ENCODE measurements at places on chromosomes 16 and 17.

DNA sequence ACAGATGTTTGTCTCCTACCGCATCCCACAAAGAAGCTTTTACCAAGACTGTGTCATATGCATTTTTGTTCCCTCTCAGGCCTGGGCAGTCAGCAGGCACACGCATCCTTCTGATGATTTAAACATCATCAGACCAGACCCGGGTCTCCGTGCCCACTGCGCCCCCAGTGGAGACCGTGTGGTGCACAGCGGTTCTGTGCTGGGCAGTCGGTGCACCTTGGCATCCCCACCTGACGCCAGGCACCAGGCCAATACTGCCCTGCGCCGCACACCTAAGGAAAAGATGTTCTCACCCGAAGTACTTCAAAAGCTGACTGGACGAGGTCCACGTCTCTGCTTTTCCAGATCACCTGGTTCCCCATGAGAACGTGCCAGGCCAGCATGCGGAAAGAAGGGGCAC is 10.6 kb upstream of the PLD6 start:
- no peak for DNase-seq

- peak; percentile 65 for DNase-seq
Observed at GRCh38 chr17:20091174-20092029, 82.2 kb downstream of the SPECC1 start.

GRCh38 chr17:51682115-51682514 is 421.8 kb downstream of the UTP18 start:
- no peak for DNase-seq

- DNase-seq = no peak
Observed at GRCh38 chr17:57582881-57583756, 162.0 kb downstream of the CCDC182 start.

DNA sequence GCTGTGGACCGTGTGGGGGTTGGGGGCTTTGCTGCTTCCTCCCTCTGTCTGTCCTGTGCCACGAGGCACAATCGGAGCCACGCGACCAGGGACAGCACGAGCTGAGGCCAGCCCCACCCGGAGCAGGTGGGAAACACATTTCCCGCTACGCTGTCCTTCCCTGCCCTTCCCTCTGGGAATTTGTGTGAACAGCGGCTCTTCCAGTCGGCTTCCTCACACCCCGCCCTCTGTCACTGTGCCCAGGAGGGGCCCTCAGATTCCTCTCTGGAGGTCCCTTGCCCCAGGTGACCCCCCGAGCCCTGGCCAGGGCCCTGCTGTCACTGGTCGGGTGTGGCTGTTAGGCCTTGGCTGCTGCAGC is 19.6 kb downstream of the SPIRE2 start:
- no peak for DNase-seq

- no peak for DNase-seq
Observed at GRCh38 chr16:19689342-19689741, 28.7 kb downstream of the KNOP1 start.

- no peak for DNase-seq
Observed at GRCh38 chr16:6157806-6158205, 1060.2 kb upstream of the EEF2KMT start.

DNA sequence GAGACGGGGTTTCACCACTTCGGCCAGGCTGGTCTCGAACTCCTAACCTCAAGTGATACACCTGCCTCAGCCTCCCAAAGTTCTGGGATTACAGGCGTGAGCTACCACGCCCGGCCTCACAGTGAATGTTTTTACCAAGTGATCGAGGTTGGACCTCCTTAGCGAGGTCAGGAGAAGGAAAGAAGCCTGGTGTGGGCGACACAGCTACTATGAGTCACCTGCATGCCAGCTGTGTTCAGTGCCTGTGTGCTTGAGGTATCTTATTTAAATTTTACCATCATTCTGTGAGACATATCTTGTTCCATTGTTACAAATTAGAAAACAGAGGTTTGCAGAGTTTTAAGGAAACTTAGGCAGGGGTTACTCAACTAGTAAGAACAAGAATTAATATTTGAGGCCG is 174.8 kb upstream of the DYNLRB2 start:
- DNase-seq = no peak

DNA sequence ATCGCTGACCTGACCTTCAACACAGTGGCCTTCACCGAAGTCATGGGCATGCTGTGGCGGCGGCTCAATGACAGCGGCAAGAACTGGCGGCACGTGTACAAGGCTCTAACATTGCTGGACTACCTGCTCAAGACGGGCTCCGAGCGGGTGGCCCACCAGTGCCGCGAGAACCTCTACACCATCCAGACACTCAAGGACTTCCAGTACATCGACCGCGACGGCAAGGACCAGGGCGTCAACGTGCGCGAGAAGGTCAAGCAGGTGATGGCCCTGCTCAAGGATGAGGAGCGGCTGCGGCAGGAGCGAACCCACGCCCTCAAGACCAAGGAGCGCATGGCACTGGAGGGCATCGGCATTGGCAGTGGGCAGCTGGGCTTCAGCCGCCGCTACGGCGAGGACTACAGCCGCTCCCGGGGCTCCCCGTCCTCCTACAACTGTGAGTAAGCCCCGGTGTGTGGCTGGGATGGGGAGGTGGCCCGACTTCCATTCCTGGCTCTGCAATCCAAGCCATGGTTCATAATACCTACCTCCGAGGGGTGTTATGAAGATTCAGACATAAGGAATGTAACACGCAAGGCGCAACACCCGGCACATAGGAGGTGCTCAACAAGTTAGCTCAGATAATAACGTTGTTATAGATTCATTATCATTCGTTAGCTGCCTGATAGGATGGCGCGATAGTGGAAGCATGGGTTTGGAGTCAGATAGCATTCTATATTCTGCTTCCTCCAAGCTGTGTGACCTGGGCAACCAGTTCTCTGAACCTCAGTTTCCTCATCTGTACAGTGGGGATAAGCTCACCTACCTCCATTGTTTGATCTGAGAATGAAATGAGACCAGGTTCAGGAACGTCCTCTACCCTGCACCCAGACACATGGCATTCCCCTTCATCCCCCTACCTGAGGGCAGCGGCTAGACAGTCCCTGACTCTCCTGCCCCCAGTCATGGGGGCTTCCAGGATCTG is 4.4 kb downstream of the EPN3 start:
- DNase-seq = no peak

- peak; percentile 36 for DNase-seq
Observed at GRCh38 chr17:557371-557770, 157.3 kb downstream of the VPS53 start.
